WTC11 (cell line): ENCODE measurements at places on chromosomes 6 and 20. TPM values are rescaled to one million over a fixed set of nuclear protein-coding genes. Genes with fewer than 3 reads are reported as not detected.

DNA sequence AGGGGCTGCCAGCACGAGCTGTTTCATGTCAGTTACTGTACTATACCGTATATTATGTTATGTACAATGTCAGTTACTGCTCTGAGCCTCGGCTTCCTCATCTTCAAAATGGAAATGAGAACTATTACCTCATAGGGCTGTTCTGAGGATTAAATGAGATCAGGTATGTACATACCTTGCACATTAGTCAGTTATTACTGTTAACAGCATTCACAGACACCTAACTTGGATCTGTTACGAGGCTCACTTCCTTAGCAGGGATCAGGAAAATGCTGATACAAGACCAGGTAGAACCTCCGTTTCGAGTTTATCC, 69.7 kb upstream of the TBC1D7 start:
- DNase-seq: no peak

- peak; percentile 51 for DNase-seq
These were observed 40.1 kb downstream of the TRAF3IP2 start for GRCh38 chr6:111565326-111566221.

DNA sequence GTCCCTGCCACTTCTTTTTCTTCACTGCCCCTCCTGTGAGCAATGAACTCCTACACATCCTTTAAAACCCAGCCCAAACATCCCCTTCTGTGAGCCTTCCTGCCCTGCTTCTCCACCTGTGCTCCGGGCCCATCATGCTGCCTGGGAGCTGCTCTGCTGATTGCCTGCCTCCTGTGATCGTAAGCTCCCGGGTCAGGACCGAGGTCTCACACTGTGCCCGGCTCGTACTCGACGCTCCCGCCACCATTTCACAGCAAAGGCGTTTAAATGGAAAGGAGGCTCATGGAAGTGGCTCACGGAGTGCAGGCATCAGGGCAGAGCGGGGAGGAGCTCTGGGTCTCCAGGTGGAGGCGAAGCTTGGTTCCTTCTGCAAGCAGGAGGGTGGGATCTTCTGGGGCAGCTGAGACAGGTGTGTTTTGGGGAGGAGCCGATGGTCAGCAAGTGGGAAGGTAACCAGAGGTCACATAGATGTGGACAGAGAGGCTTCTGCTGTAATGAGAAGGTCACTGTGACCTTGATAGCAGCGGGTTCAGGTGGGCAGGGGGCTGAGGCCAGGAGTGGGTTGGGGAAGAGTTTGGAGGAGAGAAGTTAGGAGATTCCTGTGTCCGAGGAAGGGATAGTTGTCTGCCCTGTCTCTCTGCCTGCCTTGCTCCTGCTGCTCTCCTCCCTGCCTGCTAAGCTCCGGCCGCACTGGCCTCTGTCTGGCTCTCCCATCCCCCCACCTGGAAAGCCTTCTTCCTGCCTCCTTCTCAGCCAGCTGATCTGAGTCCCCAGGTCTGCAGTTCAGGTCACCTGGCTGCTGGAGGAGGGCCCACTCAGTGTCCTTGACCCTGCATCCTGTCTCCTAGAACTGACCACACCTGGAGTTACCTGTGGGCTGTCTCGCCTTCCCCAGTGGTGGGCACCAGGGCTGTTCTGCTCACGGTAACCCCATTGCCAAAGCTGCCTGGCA, 52.7 kb upstream of the FRMD1 start:
- DNase-seq: peak; percentile 44

DNA sequence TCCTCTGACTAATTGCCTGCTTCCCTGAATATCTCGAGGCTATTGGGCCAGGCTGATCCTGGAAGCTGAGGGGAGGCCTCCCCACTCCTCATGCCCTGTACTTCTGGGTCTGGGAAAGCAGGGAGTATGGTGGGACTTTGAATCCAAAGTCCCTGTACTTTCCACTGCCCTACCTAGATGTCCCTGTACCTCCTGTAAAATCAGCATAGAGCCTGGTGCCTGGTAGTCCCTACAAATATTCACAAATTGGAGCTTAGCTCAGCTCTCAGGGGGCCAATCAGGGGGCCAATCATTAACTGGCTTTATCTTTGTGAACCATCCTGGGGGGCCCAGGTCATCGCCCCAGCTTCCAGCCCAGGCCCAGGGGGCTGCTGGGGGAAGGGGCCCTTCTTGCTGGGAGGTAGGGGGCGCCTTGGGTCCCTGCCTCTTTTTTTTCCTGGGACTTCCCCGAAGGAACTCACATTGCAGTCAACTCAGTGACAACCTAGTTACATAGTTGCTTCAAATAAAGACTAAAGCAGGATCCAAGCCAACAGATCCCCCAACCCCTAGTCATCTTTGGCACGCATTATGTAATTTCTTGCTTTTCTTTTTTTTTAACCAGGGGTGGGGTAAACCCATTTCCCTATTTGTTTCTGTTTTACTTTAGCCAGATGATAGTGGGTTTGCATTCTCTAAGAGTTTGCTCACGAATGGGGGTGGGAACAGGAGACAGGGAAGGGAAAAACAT, 6.9 kb upstream of the VEGFA start:
- DNase-seq: peak; percentile 12

DNA sequence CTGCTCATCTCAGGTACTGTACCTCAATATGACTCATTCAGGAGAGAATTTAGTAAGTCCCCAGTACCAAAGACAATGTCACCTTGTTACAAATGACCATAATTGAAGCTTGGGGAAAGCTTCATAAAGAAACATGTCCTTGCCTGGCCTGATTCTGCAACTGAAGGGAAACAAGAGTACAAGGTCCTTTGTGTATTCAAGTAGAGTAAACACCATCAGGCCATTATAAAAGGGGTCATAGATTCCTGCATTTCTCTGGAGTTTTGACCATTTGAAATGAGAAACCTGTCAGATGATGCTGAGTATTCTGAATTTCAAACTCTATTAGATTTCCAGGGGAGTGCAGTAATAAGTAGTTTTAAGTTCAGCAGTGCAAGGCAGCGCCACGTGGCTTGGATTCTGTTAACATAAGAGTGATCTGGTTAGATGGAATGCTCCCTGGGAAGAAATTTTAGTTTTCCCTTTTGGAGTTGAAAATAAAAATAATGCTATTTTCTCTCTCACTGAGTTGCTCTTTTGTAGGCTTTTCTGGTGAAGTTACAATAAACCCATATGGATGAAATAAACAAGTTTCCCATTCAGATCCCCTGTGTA, 1054.3 kb downstream of the EPHA7 start:
- no peak for DNase-seq

GRCh38 chr6:14875481-14876063, 370.3 kb upstream of the JARID2 start:
- no peak for DNase-seq

Gene ARG1
- total RNA-seq: 0.15 to 0.53 TPM (median 0.21 TPM) in 3 replicates

GRCh38 chr20:2298701-2299100, 2.9 kb downstream of the TGM3 start:
- DNase-seq: no peak

Gene ETV7
- total RNA-seq: 0.68 to 1.4 TPM (median 1.2 TPM) in 3 replicates

Gene HTR1E
- total RNA-seq: 0.09 TPM in 2 of 3 replicates, not detected in the other

- DNase-seq: no peak
These were observed 157.6 kb downstream of the SH3BGRL2 start for GRCh38 chr6:79788756-79789155.

DNA sequence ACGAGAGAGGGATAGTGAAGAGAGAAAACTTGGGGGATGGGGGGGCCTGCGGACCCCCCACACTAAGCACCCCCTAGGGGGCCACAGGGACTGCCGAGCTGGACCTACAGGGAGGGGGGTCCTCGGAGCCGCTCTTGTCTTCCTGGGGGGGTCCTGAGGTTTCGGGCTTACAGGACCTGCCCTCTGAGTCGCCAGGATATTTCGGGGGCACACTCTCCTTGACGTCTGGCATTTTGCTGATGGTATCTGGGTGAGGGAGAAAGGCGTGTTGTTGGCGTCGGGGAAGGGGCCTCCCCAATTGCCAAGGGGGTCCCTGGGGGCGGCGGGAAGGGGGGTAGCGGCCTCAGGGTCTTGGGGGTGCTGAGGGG, 516 bp downstream of the TCP11 start:
- DNase-seq: no peak

Gene SLC17A1
- total RNA-seq: not detected in 3 replicates

DNA sequence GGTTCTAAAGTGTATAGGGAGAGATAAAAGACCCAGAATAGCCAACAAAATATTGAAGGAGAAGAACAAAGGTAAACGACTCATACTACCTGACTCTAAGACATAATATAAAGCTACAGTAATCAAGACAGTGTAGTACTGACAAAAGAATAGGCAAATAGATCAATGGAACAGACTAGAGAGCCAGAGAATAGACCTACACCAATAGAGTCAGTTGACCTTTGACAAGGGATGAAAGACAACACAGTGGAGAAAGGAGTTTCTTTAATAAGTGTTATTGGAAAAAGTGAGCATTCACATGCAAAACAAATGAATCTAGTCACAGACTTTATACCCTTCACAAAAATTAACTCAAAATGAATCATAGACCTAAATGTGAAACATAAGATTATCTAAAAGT, 96.4 kb downstream of the ISM1 start:
- DNase-seq: no peak

DNA sequence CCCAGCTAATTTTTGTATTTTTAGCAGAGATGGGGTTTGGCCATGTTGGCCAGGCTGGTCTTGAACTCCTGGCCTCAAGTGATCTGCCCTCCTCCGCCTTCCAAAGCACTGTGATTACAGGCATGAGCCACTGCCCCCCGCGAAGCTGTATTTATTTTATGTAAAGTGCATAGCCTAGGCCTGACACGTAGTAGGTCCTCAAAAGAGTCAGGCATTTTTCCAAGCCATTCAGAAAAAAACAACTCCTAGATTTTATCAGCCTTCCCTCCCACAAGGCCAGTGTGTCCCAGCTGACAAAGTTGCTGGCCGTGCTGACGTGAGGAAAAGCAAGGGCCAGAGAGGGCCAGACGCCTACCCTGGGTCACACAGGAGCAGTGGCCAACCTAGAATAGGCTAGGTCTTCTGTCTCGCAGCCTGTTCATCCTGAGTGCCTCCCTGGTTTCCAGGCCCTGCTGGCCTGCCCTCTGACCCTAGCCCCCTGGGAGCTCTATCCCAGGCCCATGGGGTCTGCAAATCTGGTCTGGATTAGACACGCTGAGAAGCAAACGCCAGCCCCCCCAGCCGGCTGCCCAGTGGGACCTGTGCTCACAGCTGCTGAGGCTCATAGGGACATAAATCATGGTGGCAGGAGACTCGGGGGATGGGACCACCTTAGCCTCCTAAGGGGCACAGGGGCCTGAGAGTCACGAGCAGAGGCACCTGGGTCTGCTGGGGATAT, 11.8 kb downstream of the TCF15 start:
- DNase-seq: no peak

Gene IL17A
- not detected in 3 replicates for total RNA-seq

DNA sequence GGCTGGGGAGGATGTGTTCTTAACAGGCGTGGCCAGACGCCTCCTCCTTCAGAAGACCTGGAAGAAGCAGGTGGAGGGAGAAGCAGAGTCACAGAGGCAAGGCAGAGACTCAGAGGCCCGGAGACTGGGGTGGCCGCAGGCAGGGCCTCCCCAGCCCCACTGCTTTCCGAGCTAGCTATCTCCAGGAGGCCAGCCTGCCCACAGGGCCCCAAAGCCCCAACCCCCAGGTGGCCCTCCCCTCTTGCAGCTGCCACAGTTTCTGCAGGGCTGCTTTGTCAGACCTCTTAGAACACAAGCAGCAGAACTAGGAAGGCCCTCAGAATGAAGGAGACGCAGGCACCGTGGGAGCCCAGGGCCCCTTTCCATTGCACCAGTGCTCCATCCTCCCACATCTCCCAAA, 69.0 kb upstream of the MLN start:
- DNase-seq: no peak

DNA sequence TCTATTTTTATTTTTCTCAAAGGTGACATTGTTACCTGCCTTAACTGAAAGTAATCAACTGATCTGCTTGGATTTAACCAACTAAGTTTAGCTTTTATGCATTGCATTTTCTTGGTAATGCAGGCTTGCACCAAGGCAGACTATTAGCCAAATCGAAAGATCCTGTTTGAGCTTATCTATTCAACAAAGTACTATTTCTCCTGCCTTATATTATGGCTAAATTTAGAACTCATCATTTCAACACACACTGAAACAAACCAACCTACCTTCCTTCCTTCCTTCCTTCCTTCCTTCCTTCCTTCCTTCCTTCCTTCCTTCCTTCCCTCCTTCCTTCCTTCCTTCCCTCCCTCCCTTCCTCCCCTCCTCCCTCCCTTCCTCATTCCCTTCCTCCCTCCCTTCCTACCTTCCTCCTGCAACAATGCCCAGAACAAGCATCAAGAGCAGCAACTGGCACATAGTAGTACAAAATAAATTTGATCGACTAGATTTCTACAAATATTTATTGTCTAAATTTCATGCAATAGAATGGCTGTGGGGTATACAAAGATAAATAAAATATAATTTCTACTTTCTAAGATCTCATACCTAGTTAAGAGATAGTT, 17.0 kb upstream of the RNF182 start:
- no peak for DNase-seq

DNA sequence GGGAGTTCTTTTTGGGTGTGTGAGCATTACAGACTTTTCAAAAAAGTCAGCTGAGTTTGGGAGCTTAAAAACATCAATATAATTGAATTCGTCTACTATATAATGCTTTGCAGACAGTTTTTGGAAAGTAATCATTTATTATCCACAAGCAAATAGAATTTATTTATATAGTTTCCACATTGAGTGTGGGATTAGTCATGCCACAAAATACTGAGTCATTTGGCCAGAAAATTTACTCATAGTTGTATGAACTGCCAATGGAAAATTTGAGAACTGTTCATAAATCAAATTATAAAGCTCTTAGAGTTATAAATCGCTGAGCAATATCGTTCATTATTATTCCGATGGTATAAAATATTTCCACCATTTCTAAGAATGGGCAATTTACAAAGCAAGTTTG, 5.0 kb downstream of the BEND6 start:
- DNase-seq: no peak

- DNase-seq: no peak
These were observed 165.8 kb upstream of the SUPT3H start for GRCh38 chr6:45543298-45544235.

- no peak for DNase-seq
These were observed 19.7 kb downstream of the SLC17A4 start for GRCh38 chr6:25774120-25774715.

Gene SRC
- total RNA-seq: 27.4 to 33.3 TPM (median 30.4 TPM) in 3 replicates

DNA sequence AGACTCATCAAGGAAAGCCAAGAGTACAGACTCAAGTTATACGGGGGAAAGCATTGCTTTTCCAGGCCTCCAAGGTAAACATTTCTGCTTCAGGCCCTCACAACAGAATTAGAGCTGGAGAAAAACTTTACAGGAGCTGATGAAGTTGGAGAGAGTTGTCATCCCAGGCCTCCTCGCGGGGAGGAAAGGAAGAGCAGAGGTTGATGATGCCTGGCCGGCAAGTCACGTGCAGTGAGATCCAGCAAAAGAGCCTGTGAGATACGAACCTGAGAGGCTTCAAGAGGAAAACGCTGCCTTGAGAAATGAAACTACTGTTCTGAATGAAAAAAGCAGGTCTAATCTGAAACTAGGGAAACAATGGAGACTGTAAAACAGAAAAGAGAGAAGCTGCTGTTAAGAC, 122.9 kb downstream of the FAM120B start:
- DNase-seq: no peak

DNA sequence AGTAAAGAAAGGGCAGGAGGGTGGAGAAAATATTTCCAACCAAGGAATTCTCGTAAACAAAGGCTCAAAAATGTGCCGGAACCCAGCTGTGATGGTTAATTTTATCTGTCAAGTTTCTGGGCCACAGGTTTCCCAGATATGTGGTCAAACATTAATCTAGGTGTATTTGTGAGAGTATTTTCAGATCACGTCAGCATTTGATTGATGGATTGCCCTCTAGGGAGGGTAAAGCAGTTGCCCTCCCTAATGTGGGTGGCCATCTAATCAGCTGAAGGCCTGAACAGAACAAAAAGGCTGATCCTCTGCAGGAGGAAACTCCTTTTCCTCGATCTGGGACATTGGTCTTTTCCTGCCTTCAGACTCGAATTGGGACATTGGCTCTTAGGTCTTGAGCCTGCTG, 298.7 kb upstream of the TCF21 start:
- no peak for DNase-seq

Gene UBD
- total RNA-seq: 0.15 TPM in 1 of 3 replicates, not detected in the others

Gene STK35
- 35.8 to 37.2 TPM (median 35.9 TPM) in 3 replicates for total RNA-seq
